ENCODE measurements at places on chromosomes 6 and 20.
A peak's percentile ranks its signal among the peaks of the same experiment; 100 is the strongest.

GRCh38 chr20:36572701-36573102 lies 695 bp upstream of the TGIF2 start:
- peak; percentile 49 for DNase-seq

- no peak for DNase-seq
These were observed 21.6 kb downstream of the CMTR1 start for GRCh38 chr6:37454420-37455140.

DNA sequence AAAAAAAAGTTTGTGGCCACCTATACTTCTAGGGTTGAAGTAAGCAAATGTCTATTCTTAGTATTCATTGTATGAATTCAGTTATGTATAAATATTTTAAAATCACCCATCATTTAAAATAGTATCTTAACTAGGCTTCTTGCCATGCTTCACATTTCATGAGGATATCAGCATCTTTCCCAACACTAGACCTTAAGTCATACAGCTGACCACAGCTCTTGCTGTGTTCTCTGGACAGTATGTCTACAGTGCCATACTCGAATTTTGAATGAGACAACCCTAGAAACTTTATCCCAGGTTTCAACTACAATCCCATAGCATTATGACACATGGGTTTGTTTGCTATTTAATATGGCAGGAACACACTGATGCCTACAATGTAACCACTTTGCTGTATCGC lies 5.2 kb downstream of the TXNDC5 start:
- DNase-seq: no peak

- DNase-seq: no peak
These were observed 60.1 kb downstream of the MTHFD1L start for GRCh38 chr6:150925590-150925928.

GRCh38 chr20:24523661-24524060 lies 54.2 kb downstream of the SYNDIG1 start:
- DNase-seq: no peak

DNA sequence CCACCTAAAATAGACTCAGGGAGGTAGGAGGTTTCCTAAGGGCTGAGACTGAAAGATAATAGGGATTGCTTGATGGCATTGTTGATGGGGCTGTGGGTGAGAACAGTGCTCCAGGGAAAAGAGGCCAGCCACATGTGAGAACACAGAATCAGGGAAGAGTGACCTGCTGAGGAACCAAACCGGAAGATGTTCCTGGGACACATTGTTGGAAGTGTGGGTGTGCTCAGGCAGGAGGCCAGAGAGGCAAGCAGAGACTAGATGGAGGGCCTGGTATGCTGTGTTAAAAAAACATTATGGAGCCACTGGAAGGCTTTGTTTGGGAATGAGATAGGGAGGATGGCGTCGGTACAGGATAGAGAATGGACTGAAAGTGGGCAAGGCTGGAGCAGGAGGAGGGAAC lies 23.3 kb downstream of the RNF144B start:
- DNase-seq: no peak

GRCh38 chr20:33600414-33600813 lies 61.7 kb upstream of the C20orf144 start:
- DNase-seq: no peak

DNA sequence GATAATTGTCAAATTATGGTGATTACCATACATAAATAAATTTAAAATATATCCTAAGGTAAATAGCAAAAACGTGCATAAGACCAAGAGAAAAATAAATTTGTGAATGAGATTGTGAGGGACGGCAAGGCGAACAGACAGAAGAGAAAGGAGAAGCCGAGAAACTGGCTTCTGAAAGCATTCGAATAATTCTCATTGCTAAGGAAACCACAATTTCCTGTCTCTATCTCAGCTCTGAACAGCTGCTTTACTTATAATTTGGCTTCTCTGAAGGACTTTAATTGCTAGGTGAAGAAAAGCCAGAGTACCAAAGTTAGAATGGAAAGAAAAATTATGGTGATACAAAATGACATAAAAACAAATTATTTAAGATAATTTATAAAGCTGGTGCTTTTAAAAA lies 79.0 kb upstream of the RGS17 start:
- no peak for DNase-seq

DNA sequence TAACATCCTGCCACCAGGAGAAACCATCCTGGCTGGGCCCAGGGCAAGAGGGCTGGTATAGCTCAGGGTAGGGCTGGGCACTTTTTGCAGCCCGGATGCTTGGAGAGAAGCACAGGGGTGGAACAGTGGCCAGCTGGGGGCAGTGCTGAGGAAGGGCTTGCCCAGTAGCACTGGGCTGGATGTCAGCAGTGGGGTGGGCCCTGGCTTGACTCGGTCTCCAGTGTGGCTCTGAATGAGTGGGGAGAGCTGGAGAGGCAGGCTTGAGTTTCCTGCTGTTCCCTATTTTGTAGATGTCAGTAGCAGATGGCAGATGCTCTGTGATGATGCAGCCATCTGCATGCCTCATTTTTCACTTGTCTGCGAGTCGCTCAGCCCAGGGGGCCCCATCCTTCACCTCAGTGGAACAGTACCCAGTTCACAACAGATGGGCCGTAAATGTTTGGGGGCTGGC lies 56.3 kb upstream of the TULP1 start:
- peak; percentile 28 for DNase-seq

GRCh38 chr6:151209071-151209831 lies 30.5 kb upstream of the AKAP12 start:
- DNase-seq: no peak

GRCh38 chr6:100186552-100186951 lies 192.5 kb upstream of the MCHR2 start:
- no peak for DNase-seq

DNA sequence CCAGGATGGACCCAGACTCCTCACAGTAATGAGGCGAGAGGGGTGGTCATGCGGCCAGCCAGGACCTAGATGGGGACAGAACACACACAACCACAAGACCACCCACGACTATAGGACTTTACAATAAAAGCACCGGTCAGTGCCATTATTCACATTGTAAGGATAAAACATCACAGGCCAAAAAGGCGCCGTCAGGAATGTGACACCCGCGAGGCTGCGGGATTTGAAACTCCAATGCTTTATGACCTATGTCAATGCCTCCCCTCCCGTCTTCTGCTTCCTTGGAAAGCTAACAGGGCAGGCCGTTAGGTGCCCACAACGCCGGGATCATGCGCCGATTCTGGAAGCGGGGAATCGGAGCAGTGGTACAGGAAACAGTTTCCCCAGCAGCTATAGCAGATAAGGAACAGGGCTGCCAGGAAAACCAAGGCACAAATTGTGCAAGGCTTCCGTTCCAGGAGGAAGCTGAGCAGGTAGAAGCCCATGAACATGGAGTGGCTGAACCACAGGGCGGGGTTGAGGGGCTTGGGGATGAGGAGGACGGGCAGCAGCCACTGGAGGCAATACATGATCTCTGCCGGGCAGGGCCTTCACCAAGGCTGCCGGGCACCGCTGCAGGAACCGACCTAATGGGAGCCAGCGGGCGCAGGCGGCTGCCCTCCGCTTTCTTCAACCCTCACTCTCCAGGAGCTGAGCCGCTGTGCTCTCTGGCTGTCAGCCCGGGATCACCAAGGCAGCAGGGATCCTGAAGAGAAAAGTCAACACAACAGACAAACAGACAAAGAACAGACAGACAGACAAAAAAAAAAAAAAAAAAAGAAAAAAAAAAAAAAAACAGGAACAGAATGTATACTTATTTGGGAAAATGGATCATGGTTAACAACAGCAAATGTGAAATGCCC lies 2.2 kb upstream of the NNAT start:
- DNase-seq: no peak

GRCh38 chr6:2738373-2738979 lies 12.2 kb downstream of the MYLK4 start:
- DNase-seq: peak; percentile 23

- DNase-seq: no peak
These were observed 7.9 kb downstream of the UBR2 start for GRCh38 chr6:42571611-42572342.

- DNase-seq: no peak
These were observed 187.7 kb upstream of the BMP2 start for GRCh38 chr20:6579824-6580223.

GRCh38 chr6:12482386-12483375 lies 192.5 kb downstream of the EDN1 start:
- no peak for DNase-seq

DNA sequence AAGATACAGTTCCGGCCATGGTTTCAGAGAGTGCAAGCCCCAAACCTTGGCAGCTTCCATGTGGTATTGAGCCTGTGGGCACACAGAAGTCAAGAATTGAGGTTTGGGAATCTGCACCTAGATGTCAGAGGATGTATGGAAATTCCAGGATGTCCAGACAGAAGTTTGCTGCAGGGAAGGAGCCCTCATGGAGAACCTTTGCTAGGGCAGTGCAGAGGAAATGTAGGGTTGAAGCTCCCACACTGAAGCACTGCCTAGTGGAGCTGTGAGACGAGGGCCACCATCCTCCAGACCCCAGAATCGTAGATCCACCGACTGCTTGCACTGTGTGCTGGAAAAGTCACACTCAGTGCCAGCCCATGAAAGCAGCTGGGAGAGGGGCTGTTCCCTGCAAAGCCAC lies 267.5 kb downstream of the OGFRL1 start:
- DNase-seq: no peak

- no peak for DNase-seq
These were observed 503.9 kb downstream of the CD83 start for GRCh38 chr6:14621518-14621917.

GRCh38 chr6:126723541-126724170 lies 383.7 kb downstream of the CENPW start:
- no peak for DNase-seq

All from stimulated activated CD4-positive, alpha-beta T cell treated with anti-CD3 and anti-CD28 coated beads, Interleukin-1b, Interleukin-23, amount 100 ng/mL, for 4 hours (primary cell).